IMR-90 (cell line): ENCODE measurements at places on chromosomes 16 and 17.
A peak's percentile ranks its signal among the peaks of the same experiment; 100 is the strongest.

GRCh38 chr17:29667969-29668368 is 45.3 kb upstream of the CORO6 start:
- no peak for DNase-seq

DNA sequence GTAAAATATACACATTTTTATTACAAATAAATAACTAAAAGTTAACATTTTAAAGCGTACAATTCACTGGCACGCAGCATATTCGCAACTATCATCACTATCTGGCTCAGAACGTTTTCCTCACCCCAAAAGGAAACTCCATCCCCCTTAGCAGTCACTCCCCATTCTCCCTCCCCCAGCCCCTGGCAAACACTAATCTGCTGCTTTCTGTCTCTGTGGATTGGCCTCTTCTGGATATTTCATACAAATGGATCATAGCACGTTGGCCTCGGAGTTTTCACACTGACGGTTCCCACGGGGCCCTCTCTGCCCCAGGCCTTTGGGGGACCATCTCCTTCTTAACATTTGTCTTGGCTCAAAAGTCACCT is 64.6 kb downstream of the RTN4RL1 start:
- DNase-seq = no peak

- no peak for DNase-seq
These were observed 81.5 kb downstream of the PLCG2 start for GRCh38 chr16:81860287-81861266.

DNA sequence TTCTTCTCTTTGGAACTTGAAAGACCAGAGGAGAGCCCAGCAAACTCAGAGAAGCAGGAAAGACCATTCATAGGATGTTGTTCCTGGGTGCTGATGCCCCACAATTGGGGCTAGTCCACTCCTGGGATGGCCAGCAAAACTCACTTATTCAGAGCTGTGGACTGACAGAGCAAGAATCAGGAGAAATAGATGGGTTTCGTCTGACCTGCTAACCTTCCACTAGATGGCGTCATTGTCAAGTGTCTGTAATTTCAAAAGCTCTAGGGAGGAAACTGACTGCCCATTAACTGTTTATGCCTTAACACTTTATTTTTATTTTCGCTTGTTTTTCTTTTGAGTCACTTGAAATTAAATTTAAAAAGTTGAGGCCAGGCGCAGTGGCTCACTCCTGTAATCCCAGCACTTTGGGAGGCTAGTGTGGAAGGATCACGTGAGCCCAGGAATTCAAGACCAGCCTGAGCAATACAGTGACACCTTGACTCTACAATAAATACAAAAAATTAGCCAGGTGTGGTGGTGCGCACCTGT is 28.7 kb upstream of the MILR1 start:
- peak; percentile 84 for DNase-seq

DNA sequence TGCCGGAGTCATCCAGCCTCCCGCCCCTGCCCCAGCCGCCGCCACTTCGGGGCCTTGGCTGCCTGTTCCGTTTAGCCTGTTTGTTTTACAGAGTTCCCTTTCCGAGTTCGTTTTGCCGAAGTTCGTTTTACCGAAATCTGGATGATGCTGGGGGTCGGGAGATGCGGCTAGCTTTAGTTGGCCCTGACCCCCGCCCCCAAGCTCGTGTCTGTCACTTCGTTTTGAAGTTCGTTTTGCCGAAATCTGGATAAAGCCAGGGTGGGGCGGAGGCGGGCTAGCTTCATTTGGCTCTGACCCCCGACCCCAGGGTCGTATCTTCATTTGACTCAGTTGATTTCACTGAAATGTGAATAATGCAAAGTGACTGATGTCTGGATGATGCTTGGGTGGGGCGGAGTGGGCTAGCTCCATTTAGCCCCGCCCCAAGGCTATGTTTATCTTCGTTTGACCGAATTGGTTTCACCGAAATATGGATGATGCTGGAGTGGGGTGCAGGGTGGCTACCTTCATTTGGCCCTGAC is 591 bp downstream of the PSMD7 start:
- DNase-seq = peak; percentile 19

- no peak for DNase-seq
These were observed 104.4 kb downstream of the MYO1D start for GRCh38 chr17:32772453-32773025.

GRCh38 chr17:77494664-77495435 is 354.1 kb downstream of the SEC14L1 start:
- DNase-seq = peak; percentile 68

DNA sequence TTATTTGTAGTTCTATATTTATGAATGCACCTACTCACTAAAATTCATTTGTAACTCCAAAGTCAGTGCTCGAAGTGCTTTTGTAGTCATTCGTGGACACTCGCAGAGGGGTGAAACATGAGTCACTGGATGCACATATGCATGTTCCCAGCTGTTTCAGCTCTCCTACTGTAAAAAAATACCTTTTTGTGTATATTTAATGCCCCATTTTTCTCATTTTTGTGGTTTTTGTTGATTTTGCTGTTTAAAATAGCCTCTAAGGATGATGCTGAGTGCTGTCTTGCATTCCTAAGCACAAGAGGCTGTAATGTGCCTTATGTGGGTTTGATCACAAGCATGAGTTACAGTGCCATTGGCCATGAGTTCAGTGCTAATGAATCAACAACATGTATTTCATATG is 30.6 kb downstream of the CENPV start:
- peak; percentile 96 for DNase-seq

DNA sequence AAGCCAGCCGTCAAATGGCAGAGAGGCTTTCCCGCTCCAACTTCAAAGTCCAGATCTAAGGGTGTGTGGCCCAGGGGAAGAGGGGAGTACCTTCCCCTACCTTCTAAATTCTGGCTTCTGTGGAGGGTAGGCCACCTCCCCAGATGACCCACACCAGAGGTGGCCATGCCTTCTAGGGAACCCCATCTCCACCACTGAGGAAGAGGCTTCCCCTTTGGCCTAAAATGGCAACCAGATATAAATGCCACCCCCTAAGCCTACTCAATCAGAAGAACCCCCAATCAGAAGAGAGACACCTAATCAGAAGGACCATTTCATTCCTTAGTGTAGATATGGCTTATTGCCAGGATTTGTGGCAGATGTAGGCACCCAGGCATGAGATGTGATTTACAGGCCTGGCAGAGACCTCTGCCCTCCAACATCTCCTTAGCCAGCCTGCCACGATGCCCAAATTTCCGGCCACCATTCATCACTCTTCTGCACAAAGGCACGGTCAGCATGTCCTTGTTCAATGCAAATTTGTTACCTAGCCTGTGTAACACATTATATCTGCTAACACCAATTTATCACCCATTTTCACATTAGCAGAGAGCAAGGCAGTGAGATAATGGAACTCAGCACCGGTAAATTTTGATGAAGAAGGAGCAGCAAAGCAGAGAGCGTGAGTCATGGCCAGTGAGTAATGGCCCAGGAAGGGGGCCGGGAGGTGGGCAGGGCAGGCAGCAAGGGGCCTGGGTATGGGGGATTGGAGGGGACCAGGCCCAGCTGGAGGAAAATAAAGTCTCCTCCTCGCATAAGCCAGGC is 1.2 kb upstream of the MGAT5B start:
- peak; percentile 60 for DNase-seq

DNA sequence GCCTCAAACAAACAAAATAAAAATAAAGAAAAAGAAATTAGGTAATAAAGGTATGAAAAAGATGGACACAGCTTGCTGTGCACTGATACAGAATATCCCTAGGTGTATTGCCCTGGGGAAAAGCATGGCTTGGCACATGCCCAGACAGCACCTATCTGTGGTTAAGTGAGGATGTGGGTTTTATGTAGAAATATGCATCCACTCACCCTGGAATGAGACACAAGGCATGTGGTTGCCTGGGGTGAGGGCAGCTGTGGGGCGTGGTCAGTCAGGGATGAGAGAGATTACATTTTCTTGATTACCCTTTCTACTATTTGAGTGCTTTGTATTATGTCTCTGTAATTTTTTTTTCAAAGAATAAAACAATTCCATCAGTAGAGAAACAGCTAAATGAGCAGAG is 6.9 kb downstream of the PLLP start:
- peak; percentile 60 for DNase-seq

DNA sequence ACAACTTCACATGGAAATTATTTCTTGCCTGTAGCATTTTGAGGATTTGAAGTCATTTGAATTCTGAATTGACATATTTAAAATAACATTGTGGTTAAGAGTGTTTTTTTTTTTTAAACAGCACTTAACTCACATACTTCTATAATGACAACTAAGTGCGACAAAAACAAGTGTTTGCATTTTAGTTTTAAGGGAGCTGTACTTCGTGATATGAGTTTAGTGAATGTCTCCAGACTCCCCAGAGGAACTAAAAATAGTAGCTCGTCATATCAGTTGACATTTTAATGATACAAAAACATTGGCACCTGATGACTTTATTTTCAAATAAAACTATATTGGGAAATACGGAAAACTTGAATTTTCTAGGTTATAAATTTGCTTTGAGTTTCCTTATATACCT is 389.6 kb upstream of the MON1B start:
- DNase-seq = no peak

DNA sequence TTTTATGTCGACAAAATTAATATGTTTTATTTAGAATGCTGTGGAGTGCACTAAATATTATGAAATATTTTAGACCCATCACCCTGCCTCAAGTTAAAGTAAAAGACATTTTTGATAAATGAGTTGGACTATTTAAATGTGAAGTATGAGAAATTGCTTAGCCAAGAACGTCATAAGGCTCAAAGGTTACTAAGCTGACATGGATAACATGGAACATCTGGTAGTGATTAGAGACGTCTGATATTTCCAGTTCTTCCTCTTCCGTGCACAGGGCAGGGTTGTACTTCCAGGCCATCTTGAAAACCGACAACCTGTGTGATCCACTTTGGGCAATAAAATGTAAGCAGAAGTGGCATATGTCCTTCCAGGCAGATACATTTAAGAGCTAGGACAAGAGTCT is 7.2 kb upstream of the CCL8 start:
- DNase-seq = peak; percentile 76

DNA sequence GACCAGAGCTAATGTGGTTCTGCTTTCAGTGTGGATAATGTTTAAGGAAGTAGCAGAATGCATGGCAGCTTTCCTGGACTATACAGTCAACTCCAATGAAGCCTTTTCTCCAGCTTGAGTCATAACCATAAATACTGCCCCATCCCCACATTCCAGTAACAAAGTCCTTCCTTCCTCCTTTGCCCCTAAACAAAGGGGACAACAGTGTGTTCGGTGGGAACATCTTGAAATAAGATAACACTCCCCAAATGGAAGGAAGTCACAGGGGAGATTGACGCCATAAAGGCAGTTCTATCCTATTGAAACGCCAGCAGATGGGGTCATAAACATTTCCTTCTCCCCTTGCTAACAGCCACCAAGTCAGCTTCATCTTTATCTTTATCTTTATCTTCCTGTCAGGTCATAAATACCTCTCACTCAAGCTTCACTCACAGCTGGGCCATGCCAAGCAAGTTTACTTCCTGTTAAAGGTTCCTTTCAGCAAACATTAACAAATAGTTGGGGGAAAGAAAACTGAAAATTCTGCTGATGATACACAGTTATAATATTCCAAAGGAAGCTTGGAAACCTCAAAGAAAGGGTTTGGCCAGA is 136.7 kb downstream of the SNX11 start:
- peak; percentile 29 for DNase-seq

GRCh38 chr17:31452561-31453110 is 61.2 kb downstream of the RAB11FIP4 start:
- DNase-seq = no peak

- DNase-seq = no peak
These were observed 6.4 kb downstream of the RPS15A start for GRCh38 chr16:18783430-18784341.

- DNase-seq = no peak
These were observed 59.8 kb downstream of the GAN start for GRCh38 chr16:81374550-81374949.

GRCh38 chr17:49337884-49338283 is 24.2 kb downstream of the ZNF652 start:
- DNase-seq = peak; percentile 70

DNA sequence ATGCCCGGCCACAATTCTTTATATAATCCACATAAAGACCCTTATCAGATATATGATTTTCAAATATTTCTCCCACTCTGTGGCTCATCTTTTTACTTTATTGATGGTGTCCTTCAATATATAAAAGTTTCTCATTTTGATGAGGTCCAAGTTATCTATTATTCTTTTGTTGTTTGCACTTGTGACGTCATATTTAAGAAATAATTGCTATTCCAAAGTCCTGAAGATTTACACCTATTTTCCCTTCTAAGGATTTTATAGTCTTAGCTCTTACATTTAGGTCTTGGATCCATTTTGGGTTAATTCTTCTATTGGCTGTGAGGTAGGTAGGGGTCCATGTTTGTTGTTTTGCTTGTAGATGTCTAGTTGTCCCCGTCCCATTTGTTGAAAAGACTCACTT is 3.0 kb upstream of the MLYCD start:
- no peak for DNase-seq

- DNase-seq = no peak
These were observed 199.9 kb upstream of the CIBAR2 start for GRCh38 chr16:85312174-85312573.

DNA sequence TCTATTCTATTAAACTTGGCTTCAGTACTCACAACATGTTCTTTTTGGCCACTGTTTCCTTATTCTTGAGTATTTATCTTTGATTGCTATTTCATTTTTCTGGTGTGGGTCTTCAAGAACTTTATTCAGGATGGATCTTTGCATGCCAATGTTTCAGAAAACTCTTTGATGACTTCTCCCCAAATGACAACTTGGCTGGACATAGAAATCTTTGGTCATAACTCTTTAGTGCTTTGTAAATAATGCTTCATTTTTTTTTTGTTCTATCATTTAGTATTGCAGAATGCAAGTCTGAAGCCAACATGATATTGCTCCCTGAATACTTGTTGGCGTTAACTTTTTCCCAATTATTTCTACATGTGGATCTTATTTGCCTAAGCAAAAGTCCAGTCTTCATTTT is 103.6 kb upstream of the HS3ST2 start:
- no peak for DNase-seq

DNA sequence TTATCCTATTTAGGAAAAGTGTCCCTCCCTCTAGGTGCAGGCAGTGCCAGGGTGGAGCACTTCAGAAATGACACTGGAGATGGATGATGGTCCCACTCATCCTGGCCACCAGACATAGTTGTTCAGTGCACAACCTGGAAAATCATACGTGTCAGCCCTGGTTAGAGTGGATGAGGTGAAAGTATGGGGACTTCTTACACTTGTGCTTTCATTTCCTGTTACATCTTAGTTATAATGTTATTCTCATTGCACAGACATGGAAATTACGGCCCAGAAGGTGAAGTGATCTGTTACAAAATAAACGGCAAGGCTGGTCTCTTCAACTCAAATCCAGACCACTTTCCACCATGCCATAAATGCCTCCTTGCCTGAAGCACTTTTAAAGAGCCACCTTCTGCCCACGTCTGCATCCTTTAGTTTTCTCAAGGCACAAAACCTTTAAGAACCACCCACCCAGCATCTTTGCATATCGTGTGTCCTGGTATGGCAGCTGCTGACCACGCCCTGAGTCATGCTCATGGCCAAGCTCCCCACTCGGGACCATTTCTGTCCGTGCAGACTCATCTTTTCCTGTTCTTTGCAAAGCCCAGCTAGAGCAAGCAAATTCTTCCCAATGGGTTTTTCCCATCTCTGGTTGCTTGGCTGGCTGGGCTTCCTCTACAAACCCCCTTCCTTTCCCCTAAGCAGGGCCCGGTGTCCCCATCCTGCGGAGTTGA is 22.4 kb downstream of the TBC1D3B start:
- no peak for DNase-seq
